ENCODE measurements at places on chromosomes 6 and 20.

GRCh38 chr6:35048031-35048613 lies 93.0 kb downstream of the TCP11 start:
- DNase-seq: no peak

- no peak for DNase-seq
These were observed 190.6 kb downstream of the ZNF217 start for GRCh38 chr20:53403029-53403428.

GRCh38 chr20:11076434-11077105 lies 402.8 kb upstream of the JAG1 start:
- DNase-seq: no peak

DNA sequence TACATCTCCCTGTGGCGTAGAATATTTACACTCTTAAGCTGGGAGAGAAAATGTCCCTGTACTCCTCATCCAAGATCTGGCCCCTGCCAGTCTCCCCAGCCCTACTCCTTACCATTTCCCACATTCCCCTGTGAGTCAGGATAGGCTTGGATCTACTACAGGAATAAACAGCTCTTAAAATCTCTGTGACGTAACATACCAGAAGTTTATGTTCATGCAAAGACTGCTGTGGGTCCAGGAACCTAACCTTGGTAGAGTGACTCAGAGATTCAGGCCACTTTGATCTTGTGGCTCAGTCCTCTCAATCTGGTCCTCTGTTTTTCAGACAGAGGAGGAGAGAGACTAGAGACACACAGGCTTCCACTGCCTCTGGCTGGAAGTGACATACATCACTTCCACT lies 38.5 kb upstream of the GPR6 start:
- peak; percentile 26 for DNase-seq

DNA sequence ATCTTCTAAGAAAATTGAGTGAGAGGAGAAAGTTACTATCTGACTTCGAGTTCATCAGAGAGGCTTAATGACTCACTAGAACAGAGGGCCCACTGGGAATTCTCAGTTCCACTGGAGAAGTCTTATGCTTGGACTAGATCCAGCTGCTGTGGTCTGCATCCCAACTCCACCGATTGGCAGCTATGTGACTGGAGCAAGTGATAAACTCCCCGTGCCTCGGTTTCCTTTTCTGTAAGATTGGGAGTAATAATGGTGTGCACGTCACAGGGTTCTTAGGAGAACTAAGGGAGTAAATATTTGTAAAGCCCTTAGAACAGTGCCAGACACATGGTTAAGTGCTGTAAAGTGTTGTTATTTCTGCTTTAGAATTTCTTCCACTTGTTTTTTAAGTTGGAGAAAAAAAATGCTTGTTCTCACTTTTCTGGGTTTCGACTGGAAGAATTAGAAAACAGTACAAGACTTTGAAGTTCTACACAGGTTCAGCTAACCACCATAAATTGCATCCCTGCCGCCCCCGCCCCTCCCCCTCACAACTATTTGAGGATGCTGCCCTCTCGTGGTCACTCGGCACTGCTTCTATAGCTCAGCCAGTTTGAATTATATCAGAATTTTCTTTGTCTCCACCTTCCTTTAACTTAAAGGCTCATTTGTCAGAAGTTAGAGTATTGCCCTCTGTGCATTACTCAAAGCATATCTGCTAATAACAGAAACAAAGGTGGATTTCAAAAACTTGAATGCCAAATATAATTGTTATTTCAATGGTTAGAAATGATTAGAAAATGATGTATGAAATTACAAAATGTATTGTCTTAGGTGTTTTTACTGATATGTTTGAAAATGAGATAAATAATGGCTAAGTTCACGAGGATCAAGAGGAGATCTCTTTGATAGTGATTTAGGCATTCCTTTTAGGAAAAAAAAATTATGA lies 95.0 kb upstream of the IFNGR1 start:
- DNase-seq: peak; percentile 37

DNA sequence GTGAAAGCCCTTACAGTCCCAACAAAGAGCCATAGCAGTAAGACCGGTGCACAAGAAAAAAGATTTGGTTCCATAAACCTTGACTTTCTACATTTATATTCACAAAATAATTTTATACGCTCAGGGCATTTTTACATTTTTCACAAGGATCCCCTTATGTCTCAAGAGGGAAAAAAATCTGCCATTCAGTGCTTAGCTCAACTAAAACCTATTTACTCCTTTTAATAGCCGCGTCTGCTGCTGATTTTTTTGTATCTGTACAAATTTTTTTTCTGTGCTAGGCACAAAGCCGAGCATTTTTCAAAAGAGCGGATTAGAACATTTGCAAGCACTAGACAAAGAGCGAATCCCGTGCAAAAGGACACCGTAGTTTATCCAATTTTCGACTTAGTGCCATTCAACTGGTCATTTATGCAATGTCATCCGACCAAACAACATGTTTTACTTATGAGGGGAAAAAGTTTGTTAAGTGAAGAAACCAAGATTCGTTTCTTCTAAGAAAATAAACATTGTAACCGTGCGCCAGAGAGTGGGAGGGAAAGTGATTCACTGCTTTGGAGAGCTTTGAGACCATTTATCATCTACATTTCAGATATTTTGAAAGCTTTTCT lies 3.7 kb downstream of the TFAP2D start:
- DNase-seq: no peak

Data from bronchial epithelial cell (primary cell).